ENCODE measurements at places on chromosomes 4 and X.

DNA sequence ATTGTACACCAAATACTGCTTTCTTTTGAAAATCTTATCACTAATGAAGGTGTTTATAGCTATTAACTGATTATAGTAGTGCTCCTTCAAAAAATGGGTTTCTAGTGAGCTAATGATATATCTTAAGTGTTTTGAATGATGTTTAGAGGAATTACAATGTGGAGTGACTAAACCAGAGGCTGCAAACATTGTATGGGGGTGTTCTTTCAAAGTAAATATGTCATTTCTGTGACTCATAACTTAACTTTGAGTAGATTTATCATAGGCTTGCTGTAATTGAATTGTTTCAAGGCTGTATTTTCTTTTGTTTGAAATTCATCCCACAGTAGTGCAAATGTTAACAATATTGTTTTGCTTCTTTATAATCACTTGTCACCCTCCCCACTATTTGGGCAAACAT lies 141.6 kb downstream of the IL1RAPL2 start:
- no peak for DNase-seq

DNA sequence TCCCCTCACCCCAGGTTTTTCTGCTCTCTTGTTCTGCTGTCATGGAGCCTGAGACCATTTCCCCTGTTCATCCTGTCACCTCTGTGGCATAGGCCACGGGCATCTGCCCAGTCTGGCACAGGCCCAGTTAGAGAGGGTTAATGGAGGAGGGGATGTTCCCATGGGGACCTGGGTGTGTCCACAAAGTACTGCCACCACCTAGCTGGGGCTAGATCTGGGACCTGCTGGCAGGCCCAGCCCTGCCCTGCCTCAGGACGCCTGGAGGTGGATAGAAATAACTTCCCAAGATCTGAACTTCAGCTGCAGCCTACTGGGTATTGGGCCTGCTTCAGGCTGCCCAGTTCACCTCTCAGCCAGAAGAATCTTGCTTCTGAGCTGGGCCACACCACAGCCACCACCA lies 13.5 kb downstream of the EFNB1 start:
- DNase-seq, result no peak

DNA sequence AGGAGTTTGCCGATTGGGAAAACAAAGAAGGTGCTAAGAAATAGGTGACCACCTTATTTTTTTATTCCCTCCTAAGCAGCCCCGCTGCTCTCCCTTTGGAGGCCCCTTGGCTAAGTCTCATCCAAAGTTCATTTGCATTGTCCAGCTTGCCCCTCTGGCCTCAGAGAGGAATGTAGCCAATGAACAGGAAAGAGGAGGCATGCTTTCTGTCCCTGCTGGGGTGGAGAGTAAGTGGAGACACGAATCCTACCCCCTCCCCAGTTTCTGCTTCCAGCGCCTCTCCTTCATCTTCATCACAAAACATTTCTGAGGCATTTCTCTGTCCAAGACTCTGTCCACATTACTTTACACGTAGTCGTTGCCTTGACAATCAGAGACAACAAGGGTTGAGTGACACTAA lies 38.7 kb downstream of the NLGN3 start:
- DNase-seq, result no peak

GRCh38 chr4:104022831-104023230 lies 303.0 kb upstream of the TACR3 start:
- DNase-seq, result peak; percentile 6

DNA sequence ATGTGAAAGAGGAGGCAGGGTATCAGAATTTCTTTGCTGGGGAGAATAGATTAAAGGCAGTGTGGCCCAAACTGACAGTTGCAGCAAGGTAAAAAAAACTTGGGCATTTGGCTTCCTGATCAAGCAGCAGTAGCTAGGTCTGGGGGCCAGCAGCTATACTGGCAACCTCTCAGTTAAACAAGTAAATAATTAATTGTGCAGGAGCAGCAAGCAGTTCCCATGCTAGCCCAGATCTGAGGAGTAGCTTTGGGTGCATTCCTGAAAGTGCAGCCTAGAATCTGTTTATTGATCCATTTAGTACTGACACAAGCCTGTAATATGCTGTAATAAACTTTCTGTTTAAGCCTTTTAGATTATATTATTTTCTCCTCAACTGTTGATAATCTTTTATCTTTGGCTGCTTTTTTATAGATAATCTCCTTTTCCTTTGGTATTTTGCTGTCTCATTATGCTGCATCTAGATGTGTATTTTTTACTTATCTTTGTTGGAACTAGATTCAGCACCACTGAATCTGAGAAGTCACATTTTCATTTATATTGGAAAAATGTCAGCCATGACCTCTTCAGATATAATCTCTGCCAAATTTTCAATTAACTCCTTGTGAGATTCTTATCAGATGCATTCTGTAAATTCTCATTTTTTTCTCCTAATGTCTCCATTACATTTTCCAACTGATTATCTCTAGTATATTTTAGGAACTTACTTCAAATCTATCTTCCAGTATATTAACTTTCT lies 276.3 kb downstream of the STPG2 start:
- DNase-seq, result no peak

DNA sequence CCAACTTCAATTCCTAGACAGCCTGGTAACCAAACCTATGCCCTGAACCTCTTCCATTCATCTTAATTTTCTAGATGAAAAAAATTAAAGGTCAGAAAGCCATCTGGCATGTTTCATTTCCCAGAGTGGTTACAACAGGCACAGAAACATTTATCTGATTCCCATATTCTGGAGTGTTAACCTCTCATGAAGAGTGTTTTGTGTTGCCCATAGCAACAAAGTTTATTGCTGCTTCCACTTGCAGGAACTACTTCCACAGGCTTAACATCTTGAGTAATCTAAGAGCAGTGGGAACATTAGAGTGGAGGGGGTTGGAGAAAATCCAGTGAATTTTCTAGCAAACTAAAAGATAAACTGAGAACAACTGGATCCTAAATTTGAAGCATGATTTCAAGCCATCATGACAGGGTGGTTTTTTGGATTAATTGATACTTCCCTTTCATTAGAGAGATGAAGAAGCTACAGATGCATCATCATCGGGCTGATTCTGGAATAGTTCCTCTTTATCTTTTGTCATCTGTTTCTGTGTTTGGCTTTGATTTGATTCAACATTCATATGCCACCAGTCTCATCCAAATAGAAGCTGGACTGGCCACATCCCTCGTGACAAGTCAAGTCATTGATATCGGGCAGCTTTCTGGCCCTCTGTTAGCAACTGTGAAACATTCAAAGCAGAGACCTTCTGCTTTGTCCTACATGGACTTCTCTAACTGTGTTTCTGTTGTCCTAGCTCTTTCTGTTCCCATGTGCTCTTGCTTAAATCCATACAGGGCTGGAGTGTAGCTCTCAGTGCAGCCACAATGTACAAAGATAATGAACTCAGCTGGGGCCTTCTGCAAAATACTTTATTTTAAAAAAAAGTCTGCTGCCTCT lies 167.3 kb downstream of the MID1IP1 start:
- no peak for DNase-seq

DNA sequence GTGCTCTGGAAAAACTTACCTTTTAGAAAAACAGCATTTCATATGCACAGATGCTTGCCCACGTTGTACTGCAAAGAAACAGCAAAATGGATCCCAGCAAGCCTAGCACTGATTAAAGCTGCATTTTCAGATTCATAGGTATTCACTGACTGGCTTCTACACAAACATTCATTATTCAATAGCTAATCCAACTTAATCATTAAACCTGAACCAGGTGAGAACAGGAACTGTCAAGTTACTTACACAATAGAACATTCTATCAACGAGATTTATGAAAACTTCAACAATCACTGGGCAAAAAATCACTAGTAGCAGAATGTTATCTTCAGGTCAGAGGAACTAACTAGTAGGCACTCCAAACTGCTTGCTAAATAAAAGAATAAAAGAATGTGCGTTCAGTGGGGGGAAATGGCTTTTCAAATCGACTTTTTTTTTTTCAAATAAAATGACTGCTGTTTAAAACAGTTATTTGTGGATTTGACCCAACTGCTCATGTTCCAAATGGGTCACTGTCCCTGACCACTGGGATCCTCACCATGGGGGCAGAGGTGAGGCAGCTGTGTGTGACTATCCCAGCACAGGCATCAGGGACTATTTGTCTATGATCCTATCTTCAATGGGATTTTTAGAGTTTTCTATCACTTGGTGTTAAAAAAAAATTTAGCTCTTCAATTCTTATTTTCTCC lies 42.3 kb downstream of the STX18 start:
- no peak for DNase-seq

- no peak for DNase-seq
Measured at GRCh38 chr4:40575846-40576245, 53.8 kb downstream of the RBM47 start.

- DNase-seq, result no peak
Measured at GRCh38 chrX:50456712-50457484, 13.7 kb downstream of the DGKK start.

Measured in NCI-H446 (cell line).